Lung (tissue), 17 donors: ENCODE measurements at places on chromosomes 1 and 21. TPM values are rescaled to one million over a fixed set of nuclear protein-coding genes. Genes with fewer than 3 reads are reported as not detected.

EVI5 gene
- 44.3 TPM for total RNA-seq

GRCh38 chr21:31505975-31506374, 153.5 kb upstream of the SOD1 start:
- DNase-seq = no peak

DNA sequence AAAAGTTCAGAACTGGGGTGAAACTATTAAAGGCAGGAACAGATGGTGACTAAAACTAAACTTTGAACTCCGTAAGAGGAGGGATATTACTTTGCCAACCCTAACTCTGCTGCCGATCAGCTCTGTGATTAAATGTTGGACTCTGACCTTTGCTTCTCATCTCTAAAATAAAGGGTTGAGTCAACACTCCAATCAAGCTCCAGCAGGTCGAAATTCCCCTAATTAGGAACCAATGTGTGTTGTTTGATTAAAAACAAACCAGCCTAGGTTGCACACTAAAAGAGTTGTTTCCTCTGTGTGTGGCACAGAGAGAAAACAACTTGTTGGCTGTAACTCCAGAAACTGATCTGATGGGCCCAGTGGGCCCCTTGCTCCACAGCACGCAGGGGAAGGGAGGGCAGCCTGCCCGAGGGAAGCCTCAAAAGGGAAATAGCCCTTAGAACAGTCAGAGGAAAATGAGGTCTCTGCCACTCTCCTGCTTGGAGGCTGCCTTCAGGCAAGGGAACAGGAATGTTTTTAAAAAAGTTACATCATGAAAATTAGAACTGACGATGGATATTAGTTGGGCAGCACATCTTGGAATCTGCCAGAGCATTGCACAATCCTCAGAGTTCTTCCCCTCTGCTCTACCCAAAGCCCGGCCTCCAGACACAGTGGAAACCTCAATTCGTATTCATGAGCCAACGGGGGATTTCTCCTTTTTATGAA, 69.3 kb downstream of the KCTD3 start:
- peak; percentile 69 for DNase-seq

- DNase-seq = no peak
Measured at GRCh38 chr1:229950020-229950419, 117.0 kb upstream of the GALNT2 start.

GRCh38 chr21:32544697-32545096, 40.6 kb downstream of the TCP10L start:
- no peak for DNase-seq

- DNase-seq = no peak
Measured at GRCh38 chr1:100657876-100658715, 61.4 kb upstream of the VCAM1 start.

MAN1C1 gene
- total RNA-seq = 14.5 TPM

DNA sequence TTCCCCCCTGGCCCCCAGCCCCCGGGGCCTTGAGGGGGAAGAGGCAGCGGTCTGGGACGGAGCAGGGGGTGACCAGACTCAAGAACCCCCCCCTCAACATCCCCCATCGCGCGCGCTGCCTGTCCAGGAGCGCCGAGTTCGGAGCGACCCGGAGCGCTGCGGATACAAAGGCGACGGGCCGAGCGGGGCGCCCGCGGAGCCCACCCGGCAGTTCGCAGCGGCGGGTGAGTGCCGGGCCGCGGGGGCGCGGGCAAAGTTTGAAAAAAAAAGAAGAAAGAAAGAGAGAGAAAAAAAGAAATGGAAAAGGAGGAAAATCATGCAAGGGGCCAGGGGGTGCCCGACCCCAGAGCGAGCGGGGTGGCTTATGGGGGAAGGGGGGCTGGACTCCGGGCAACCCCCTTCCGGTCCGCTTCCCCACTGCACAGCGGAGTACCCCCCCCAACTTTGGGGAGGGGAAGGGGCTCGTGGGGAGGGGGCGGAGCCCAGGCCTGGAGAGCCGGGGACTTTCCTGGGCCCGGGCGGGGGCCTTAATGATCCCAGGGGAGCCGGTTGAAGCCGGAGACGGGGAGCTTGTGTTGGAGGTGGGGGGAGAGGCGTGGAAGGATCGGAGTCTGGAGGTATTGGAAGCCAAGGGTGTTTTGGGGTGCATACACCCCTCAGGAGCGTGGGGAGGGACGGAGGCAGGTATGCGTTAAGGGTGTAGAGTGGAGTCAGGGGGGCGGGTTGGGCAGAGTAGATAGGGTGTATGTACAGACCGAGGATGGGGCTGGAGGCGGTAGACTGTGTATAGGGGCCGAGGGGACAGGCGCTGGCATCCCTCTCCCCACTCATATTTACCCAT, 502 bp downstream of the VANGL2 start:
- peak; percentile 86 for DNase-seq

- no peak for DNase-seq
Measured at GRCh38 chr1:159925719-159926078, 392 bp upstream of the TAGLN2 start.

CLCNKB gene
- total RNA-seq = 0.37 TPM

EPHA2 gene
- total RNA-seq = 35.6 TPM

- DNase-seq = no peak
Measured at GRCh38 chr1:211257826-211258225, 1.3 kb upstream of the RCOR3 start.

- no peak for DNase-seq
Measured at GRCh38 chr21:35664683-35665082, 395.6 kb downstream of the SETD4 start.

DNA sequence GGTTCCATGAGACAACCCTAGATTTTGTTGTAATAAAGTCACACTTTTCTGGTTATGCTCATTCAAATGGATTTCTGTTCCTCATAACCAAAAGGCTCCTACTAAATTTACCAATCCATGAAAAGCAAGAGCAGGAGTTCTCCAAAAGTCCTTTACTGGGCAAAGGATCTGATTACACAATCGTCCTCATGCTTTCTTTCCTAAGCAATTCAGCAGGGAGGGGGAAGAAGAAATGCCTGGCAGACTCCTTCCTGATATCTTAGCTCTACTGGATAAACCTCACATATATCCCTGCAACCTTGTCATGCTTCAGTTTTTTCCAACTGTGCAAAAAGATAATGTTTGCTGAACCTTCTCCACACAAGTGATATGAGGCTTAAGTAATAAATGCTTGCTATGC, 67.6 kb upstream of the GUCA2B start:
- no peak for DNase-seq

TLR5 gene
- total RNA-seq = 14.2 TPM

- DNase-seq = peak; percentile 66
Measured at GRCh38 chr1:229271448-229272159, 693 bp downstream of the RAB4A start.

- DNase-seq = no peak
Measured at GRCh38 chr1:78089010-78089409, 43.2 kb downstream of the GIPC2 start.

- peak; percentile 10 for DNase-seq
Measured at GRCh38 chr1:216502528-216503162, 79.4 kb upstream of the USH2A start.

S100A7 gene
- total RNA-seq = not detected

DNA sequence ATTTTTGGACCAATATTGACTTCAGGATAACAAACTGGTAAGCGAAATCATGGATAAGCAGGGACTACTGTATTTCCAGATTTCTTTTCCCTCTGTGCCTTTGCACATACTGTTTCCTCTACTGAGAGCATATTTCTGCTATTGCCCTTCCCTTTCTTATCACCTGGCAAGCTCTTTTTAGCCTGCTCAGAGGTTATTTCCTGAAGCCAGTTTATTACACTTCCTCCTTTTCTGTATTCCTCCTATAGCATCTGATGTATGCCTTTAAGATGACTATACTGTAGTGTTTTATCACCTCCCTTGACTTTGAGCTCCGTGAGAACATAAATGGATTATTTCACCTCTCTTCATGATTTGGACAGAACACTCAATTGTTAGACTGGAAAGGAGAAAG, 49.0 kb downstream of the MAGI3 start:
- no peak for DNase-seq

- no peak for DNase-seq
Measured at GRCh38 chr21:42490720-42491119, 5.3 kb downstream of the RSPH1 start.
